Activated CD4-positive, alpha-beta T cell treated with anti-CD3 and anti-CD28 coated beads, Interleukin-2, amount 50 U/mL, for 1 hour (primary cell): ENCODE measurements at places on chromosomes 12 and 14.

DNA sequence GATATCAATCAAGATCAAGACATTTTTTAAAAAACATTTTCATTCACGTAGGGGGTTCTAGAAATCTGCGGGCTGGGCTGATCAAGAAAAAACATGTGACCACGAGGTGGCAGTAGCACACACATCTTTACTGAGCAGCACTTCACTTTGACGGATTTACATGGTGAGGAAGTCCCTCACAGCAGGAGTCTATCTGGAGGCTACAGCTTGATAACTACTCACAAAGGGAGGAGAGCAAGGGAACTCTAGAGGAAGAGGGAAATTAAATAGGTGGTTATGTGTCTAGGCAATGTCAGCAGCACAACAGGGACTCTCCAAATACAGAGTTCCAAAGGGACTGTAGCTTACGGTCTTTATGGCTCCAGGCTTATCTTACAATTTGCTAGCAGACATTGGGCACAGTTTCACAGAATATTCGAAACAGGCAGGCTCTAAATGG is 248.1 kb downstream of the DPY19L2 start:
- peak; percentile 14 for DNase-seq

- no peak for DNase-seq
These were observed 433.8 kb upstream of the DCN start for GRCh38 chr12:91616416-91616815.

GRCh38 chr12:102643879-102644575 is 163.7 kb upstream of the IGF1 start:
- no peak for DNase-seq

DNA sequence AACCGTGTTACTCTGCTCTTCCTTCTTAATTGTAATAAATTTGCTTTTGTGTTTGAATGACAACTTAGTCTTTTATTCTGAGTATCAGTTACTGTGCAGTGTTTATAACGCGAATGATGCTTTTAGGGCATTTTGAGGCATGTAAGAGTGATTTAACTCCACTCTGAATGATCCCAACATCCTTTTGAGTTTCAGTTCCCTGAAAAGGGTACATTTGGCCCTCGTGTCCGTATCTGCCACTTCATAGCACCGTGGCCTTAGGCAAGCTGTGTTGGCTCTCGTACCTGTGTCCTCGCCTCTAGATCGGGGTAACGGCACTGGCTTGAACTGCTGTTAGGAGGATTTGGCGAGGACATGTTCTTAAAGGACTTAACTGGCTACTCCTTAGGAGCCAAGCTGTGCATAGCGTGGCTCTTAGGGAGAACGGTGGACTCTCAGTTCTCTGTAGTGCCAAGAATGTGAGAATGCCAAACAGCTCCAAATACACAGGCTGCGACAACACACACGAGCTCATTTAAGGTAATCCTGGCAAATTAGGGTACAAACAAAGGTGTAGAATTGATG is 92.0 kb downstream of the PPP2R5C start:
- DNase-seq: no peak

DNA sequence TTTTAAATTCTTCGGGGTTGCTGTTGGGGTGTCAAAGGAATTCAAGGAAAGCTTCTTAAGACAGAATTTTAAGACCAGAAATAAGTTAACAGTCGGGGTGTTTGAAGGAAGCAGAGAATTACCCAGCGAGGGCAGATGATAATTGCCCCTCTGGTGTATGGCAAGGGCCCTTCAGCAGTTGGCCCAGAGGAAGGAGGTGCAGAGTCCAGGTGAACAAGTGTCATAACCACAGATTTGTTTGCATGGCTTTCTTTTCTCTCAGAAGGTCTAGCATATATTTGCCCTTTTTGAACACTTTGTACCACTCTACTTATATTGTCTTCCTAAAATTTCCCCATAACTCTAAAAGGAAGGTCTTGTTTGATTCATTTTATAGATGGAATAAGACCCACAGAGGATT is 1.8 kb downstream of the PDE6H start:
- no peak for DNase-seq

- no peak for DNase-seq
These were observed 2.3 kb upstream of the ZNF384 start for GRCh38 chr12:6691473-6691872.

- no peak for DNase-seq
These were observed 44.7 kb downstream of the KCTD10 start for GRCh38 chr12:109432431-109432830.

- no peak for DNase-seq
These were observed 950 bp downstream of the IFI27 start for GRCh38 chr14:94111276-94112095.

GRCh38 chr12:58314610-58315009 is 373.2 kb downstream of the ATP23 start:
- no peak for DNase-seq

DNA sequence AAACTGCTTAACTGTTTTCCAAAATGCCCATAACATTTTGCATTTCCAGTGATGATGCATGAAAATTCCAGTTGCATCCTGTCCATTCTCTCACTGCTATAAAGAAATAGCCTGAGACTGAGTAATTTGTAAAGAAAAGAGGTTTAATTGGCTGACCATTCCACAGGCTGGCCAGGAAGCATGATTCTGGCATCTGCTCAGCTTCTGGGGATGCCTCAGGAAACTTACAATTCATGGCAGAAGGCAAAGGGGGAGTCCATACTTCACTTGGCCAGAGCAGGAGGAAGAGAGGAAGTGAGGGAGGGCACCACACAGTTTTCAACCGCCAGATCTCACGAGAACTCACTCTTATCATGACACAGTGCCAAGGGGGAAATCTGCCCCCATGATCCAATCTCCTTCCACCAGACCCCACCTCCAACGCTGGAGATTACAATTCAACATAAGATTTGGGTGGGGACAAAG is 18.2 kb upstream of the CLEC2D start:
- no peak for DNase-seq

DNA sequence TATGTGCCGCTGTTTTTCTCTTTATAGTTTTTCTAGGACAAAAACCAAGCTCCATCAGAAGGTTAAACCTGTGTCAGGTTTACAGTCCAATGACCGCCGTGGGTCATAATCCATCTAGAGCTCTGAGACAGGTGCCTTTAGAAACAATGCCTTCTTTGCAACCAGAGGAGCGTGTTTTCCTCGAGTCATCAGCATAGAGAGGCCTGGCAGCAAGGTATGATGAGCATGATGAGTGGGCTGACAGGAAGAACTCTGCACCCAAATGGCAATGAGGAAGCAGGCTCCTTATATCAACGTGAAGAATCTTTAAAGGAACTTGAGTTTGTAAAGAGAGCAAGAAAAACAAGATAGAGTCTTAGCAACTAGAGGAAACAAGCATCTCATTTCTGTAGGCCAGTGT is 60.5 kb upstream of the NUDT4 start:
- no peak for DNase-seq

DNA sequence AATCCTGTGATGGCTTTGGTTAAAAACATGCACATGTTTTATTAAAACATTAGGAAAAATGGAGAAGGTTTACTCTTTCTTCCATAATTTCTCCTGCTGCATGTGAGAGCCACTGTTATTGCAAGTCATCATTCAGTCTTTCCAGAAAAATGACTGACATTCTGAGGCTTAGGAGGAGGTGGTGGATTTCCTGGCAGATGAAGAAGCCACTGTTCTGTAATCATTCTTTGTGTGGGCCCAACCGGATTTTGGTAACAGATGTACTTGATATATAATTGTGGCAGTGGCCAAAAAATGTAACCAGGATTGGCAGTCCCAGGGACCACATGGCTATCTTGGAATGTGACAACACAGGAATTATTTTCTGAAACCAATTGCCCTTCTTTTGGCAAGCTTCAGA is 120.2 kb downstream of the DAAM1 start:
- DNase-seq: no peak

DNA sequence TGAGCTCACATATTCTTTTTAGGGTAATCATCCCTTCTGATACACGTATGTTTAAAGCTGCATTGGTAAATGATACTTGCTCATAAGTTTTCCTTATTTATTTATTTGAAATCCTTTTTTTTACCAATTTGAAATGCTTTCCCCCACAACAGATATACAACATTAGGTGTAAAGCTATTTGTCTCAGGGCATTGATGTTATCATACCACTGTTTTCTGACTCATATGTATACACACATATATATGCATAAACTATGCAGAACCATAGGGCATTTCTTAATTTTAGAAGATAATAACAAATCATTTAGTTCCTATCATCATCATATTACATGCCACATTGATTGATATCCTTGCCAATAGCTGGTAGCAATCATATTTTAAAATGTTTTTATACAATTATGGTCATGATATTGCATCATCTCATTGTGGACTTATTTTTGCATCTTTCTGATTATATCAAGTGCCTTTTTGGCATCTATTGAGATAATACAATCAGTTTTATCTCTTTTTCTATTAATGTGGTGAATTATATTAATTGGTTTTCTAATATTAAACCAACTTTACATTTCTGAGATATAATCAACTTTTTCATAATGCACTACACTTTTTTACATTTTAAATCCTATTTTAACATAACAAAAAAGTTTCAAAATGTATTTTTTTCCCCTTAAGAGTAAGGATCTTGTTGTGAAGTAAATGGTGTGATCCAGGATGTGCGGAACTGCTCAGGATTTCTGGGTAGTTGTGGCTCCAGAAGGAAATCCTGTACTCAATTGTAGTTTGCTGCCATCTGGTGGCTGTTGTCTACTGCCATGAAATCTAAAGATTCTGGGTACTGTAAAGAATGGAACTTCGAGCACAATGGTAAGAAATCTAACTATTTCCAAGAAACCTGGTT is 16.7 kb downstream of the OR9K2 start:
- DNase-seq: peak; percentile 31

DNA sequence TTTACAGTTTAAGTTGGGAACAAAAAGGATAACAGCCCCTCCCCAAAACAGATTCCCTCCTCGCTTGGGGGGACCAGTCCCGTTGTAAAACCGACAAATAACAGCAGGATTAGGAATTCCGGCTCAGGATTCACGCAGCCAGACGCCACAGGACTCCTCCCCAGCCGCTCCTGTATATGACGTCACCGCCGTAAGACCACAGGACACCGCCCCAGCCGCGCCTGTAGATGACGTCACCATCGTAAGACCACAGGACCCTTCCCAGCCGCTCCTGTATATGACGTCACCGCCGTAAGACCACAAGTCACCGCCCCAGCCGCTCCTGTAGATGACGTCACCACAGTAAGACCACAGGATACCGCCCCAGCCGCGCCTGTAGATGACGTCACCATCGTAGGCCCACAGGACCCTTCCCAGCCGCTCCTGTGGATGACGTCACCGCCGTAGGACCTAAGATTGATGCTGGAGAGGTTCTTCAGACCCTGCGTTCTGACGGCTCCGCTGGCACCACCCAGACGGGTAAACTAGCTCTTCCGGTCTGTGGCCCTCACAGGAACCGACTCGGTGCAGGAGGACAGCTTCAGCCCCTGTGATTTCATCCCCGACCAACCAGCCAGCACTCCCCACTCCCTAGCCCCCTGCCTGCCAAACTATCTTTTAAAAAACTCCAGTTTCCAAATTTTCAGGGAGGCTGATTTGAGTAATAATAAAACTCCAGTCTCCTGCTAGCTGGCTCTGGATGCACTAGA is 43.9 kb upstream of the FBRSL1 start:
- peak; percentile 71 for DNase-seq

- DNase-seq: no peak
These were observed 128.7 kb downstream of the MIPOL1 start for GRCh38 chr14:37326434-37326833.

DNA sequence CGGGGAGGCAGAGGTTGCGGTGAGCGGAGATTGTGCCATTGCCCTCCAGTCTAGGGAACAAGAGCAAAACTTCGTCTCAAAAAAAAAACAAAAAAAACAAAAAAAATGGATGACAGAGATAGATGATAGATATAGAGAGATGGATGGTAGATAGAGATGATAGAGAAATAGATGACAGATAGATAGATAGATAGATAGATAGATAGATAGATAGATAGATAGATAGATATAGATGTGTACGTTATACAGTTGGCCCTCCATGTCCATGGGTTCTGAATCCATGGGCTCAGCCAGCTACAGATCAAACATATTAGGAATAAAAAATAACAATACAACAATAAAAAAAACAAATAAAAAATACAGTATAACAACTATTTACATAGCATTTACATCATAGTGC is 12.8 kb upstream of the SLC25A3 start:
- DNase-seq: no peak

- DNase-seq: no peak
These were observed 142.7 kb downstream of the CHST11 start for GRCh38 chr12:104599272-104600035.

DNA sequence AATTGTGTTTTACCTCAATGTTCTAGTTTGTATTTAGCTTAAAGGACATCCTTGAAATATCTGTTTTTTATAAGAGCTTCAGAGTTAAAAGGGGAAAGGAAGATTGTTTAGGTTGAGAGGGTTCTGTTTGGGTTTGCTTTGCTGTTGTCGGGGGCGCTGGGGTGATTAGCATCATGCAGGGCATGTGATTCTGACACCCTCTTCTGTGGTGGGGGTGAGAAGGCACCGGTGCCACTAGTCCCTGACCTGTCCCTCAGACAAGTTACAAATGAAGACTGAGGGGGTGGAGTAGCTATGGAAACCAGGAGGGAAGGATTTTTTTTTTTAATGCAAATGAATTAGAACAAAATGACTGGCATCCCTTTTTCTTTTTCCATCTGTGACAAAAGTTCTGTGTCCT is 291.3 kb downstream of the RPAP3 start:
- no peak for DNase-seq

DNA sequence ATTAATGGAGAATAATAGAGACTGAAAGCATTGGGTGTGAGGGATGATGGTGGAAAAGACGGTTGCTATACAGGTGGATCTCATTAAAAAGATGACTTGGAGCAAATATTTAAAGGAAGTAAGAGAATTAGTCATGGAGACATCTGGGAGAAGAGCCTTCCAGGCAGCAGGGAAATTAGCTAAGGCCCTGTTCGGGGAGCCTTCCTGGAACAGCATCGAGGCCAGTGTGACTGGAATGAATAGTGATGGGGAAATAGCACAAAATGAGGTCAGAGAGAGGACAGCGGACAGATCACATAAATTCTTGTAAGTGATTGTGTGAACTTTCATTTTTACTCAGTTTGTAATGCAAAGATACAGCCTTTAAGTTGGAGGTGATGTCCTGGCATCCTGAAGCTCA is 842.3 kb downstream of the SLC6A15 start:
- DNase-seq: no peak

DNA sequence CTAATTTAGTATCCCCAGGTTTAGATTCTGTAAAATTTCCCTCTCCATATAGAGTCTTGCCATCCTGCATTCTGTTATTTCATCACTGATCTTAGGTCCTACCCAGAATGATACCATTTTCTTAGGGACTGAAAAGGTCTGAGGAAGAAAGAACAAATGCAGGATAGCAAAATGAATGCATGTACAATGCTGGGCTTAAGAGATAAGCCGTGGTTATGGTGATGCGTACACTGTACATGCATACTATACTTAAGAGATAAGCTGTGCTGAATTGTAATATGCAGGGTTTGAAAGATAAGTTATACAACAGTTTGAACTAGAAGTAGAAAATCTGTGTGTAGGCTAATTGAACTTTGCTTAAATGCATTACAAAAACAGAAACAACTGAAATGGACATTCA is 416.2 kb downstream of the C12orf50 start:
- DNase-seq: no peak

GRCh38 chr12:52521568-52522266 is 1.5 kb upstream of the KRT5 start:
- no peak for DNase-seq

GRCh38 chr12:82883394-82884355 is 197.0 kb downstream of the TMTC2 start:
- no peak for DNase-seq

GRCh38 chr14:69489495-69489894 is 5.0 kb downstream of the PLEKHD1 start:
- no peak for DNase-seq
